ENCODE measurements at places on chromosomes 5 and 9.
A peak's percentile ranks its signal among the peaks of the same experiment; 100 is the strongest.

GRCh38 chr5:32390819-32391591 is 53.5 kb downstream of the ZFR start:
- DNase-seq = no peak

- DNase-seq = no peak
Observed at GRCh38 chr5:90882448-90882847, 323.9 kb downstream of the ADGRV1 start.

- no peak for DNase-seq
Observed at GRCh38 chr5:150299571-150300327, 3.0 kb downstream of the ARSI start.

DNA sequence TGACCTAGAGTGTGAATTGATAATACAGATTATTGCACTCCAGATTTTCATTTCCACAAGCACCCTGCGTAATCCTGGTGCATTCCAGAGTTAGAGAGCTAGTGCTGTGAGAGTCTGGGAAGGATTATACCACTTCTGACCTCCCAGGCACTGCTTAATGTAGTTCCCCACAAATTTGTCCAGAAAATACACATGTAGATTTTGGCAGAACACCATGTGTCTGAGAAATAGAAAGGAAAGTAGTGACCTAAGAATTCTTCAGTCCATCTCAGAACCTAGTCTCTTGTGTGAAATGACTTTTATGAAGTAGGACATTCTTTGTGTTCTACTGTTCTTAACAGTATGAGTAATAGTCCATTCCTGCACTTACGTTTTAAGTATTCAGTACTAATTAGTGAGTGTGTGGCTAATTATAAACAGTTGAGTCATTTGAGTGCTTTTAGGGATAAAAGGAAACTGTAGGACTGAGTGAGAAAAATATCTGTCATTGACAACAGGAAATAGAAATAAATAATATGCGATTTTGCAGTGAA is 27.8 kb upstream of the PTPDC1 start:
- DNase-seq = no peak

DNA sequence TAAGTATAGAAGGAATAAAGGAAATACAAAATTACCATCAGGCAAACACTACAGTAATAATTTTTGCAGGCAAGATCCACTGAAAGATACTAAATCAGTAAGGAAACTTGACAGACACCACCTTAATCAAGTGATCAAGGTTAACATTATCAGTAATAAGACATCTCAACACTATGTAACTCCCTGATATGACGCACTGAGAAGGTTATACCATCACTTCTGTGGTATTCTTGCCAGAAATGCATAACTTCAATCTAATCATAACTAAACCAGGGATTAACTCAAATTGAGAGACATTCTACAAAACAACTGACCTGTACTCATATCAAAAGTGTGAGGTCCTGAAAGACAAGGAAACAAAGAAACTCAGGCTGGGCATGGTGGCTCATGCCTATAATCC is 52.5 kb upstream of the GABRP start:
- DNase-seq = no peak

DNA sequence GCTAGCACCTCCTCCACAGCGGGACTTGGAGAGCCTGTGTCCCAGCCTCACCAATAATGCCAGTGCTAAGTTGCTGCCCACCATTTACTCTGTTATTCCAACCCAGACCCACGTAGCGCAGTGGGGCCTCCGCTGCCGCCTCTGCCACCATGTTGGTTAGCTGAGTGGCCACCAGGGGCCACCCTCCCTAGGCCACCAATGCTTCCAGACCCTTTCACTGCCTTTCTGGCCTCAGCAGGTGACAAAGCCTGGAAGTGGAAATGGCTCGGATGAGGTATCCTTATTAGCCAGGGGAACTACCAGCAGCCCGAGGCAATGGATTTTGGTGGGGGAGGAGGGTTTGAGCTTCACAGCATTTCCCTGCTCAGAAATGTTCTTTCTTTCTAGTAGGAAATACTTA is 110.1 kb downstream of the OSTF1 start:
- no peak for DNase-seq

GRCh38 chr5:125244531-125244930 is 498.1 kb upstream of the ZNF608 start:
- no peak for DNase-seq

DNA sequence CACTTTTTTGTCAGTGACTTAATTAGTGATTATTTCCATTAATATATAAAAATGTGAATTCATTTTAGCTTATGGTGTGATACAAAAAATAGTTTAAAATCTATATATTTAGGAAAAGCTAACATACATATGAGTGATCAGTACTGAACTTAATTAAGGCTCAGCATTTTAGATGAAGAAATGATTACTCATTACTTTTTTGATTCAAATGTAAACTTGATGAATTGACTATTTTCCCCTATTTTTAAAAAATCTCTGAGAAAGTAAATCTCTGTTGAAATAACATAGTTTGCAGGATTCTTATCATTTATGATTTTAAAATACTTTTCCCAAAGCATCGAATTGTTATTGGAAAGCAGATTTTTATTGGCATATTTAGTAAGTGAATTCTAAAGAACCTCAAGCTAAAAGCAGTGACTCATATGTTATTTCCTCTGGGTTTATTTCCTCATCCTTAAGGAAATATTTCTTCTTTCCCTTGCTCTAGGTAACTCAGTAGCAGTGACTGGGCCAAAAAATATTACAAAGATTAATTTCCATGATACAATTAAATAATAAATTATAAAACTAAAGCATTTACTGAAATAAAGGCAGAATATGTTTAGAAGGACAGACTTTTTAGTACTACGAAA is 290.6 kb downstream of the FER start:
- no peak for DNase-seq

- no peak for DNase-seq
Observed at GRCh38 chr5:173964506-173964905, 24.5 kb upstream of the C5orf47 start.

GRCh38 chr5:179164331-179165311 is 104.4 kb downstream of the ZNF354C start:
- no peak for DNase-seq

DNA sequence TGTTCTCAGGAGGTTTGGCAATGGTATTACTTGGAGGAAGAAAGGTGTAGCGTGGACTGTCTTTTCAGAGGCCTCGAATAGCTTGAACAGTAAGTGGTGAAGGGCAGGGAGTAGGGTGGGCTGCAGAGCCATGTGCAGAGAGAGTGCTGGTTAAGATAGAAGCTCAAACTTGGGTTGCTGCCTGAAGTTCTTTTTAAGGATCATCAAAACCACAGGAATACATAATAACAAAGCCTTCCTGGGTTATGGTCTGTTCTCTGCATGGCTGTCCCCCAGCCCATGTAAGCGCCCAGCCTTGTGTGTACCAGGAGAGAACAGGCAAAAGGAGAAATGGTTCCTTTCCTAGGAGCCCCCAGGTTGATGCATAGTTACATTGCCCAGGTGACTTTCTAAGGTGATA is 43.9 kb downstream of the RCL1 start:
- no peak for DNase-seq

GRCh38 chr5:172920447-172920849 is 38.8 kb upstream of the RPL26L1 start:
- DNase-seq = peak; percentile 41

DNA sequence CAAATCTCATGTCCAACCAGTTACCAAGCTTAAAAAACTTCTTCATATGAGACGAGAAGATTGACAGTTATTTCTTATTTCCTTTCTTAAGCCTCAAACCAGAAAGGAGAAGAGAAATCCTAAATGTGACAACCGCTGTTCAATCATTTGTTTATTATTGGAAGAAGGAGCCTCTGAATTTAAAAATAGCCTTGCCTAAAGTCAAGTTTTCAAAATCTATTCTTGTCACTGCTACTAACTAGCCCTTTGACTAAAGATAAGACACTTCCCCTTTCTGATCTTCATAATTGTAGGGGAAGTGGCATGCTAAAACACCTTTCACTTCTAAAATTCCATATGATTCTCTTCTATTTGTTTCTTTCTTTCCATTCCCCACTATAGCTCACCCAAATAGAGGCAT is 106.2 kb upstream of the EMB start:
- DNase-seq = no peak

GRCh38 chr9:30758726-30759446 is 1625.6 kb upstream of the ACO1 start:
- no peak for DNase-seq

- no peak for DNase-seq
Observed at GRCh38 chr9:73890685-73891277, 606.4 kb upstream of the RORB start.

DNA sequence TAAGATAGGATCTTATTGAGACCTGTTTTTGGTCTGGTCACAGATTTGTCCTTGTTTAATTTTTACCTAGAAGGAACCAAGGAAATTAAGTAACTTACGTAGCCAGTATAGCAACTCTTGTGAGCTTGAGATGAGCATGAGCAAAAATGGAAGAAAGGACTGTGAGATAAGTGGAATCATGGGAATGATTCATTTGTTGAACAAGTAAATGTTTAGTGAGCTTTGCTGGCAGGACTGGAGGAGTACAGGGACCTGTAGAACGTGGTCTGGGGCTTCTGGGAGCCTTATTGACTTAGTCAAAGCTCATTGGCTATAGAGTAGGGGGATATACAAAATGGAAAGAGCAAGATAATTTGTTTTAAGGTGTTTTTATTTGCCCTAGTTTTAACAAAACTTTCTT is 3.0 kb downstream of the RAD23B start:
- DNase-seq = no peak

- DNase-seq = no peak
Observed at GRCh38 chr9:134566936-134567335, 74.7 kb upstream of the COL5A1 start.

GRCh38 chr9:87810679-87811178 is 71.9 kb upstream of the SPATA31E1 start:
- no peak for DNase-seq

DNA sequence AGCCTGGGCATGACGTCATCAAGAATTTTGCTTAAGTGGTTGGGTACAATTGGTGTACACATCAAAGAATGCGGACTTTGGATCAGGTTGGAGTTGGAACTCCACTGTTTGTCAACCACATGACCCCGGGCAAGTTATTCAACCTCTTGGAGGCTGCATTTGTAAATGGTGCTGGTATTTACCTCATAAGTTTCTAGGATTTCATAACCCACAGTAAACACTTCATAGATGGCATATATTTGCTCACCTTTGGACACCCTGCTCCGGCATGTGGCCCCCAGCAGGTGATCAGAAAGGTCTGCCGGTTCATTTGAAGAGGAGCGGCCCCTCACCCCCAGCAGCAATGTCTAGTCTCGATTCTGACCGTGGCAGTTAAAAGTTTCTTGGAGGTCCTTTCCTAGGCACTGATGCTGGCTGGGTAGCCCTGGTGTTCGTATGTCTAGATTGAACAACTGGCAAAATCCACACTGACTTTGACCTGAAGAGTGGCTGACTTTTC is 60.6 kb downstream of the IL6ST start:
- DNase-seq = no peak

GRCh38 chr5:22625451-22625850 is 227.7 kb downstream of the CDH12 start:
- no peak for DNase-seq

DNA sequence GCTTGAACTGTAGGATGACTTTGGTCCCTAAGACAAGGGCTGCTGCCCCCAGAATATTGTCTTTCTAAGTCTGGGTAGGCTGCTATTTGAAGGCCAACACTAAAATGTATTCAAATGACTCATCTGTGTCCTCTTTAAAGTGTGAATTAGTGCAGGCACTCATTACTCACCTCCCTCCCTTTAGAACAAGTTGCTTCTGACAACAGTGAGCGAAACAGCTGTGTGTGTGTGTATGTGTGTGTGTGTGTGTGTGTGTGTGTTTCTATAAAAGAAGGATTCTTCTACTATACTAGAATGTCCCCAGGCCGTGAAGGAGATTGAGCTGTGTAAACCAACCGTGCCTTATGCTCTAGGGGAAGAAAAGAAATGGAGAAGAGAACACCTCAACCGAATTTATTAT is 1337.2 kb downstream of the PTPRD start:
- DNase-seq = no peak

GRCh38 chr9:128552744-128553440 is 505 bp downstream of the SPTAN1 start:
- peak; percentile 50 for DNase-seq

- DNase-seq = no peak
Observed at GRCh38 chr5:14038341-14038959, 94.0 kb upstream of the DNAH5 start.

GRCh38 chr9:112012026-112012902 is 115.7 kb downstream of the UGCG start:
- no peak for DNase-seq

- no peak for DNase-seq
Observed at GRCh38 chr9:124813501-124814163, 36.7 kb downstream of the OLFML2A start.

DNA sequence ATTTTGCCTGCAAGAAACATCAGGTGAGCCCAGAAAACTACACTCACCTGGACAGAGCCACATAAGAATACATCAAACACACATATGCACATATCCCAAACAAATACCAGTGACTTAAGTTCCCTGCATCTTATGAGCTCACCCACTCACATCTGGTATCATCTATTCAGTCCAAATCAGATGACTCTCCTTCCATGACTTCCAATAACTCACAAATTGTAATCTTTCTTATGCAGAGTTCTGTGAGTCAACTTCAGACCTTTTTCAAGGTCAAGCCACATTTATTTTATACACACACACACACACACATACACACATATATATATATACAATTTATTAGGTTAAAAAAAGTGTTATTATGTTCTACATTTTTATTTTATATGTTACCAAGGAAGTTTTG is 1711.9 kb upstream of the CDH9 start:
- no peak for DNase-seq

DNA sequence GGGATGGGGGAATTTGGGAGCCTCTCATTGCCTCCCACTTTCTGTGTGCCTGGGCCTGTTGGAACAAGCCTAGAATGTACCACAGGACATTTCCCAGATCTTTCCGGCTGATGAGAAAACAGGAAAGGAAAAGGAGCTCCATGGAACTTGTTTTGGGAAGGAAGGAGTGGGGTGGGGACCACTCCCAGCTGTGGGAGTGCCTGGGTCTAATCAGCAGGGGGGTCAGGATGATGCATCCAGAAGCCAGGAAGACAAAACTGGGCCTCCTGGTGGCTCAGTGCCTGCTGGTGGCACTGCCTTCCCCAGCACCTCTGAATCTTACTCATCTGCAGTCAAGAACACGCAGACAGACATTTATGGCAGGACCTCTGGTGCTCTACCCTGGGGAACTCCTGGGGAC is 2.8 kb downstream of the SMIM33 start:
- no peak for DNase-seq

GRCh38 chr5:142637871-142638270 is 48.0 kb downstream of the FGF1 start:
- DNase-seq = no peak

GRCh38 chr9:111068771-111069170 is 30.5 kb upstream of the LPAR1 start:
- no peak for DNase-seq

- no peak for DNase-seq
Observed at GRCh38 chr9:88230612-88231011, 92.3 kb upstream of the SPATA31C2 start.
